ENCODE measurements at places on chromosomes 4 and X. TPM values are rescaled to one million over a fixed set of nuclear protein-coding genes. Genes with fewer than 3 reads are reported as not detected.

DNA sequence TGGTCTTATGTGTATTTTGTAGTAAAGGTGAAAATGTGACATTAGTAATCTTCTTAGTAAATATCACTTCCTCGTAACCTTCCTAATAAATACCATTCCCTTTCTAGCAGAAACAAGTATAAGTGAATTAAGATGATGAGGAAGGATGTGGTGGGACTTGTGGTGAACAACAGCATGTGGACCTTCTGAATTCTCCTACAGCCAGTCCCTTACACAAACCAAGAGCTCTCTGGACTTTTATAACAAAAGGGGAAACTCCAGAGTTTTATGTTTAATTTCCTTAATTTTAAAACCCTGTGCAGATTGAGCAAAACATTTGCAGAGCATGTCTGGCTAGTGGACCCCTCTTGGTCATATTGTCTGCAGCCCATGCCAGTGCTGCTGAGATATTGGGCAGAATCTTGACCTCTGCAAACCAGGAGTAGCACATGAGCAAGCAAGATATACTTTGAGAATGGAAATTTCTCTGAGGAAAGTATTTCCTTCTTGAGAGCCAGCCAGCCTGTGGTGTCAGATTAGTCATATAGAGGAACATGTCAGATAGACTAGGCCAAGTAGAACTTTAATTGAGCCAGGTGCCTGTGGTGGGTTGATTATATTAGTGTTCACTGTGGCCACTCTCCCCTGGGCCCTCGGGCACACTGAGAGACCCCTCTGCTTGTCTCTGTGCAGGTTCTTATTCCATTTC lies 328.2 kb downstream of the DKK2 start:
- no peaks in the 10 kb centered on the region for H3K36me3 ChIP-seq
- no peaks in the 10 kb centered on the region for H3K4me1 ChIP-seq
- peak; percentile 42 for DNase-seq
- H3K4me3 ChIP-seq = no peak overlapping the region

GRCh38 chr4:7924570-7924969 lies 15.1 kb downstream of the AFAP1 start:
- H3K27ac ChIP-seq = no peak overlapping the region
- H3K27me3 ChIP-seq = no peaks in the 10 kb centered on the region
- H3K4me3 ChIP-seq = no peak overlapping the region
- no peak for DNase-seq
- H3K36me3 ChIP-seq = no peaks in the 10 kb centered on the region

GRCh38 chr4:7285244-7286094 lies 93.1 kb downstream of the SORCS2 start:
- H3K4me1 ChIP-seq = no peaks in the 10 kb centered on the region
- no peak overlapping the region for H3K4me3 ChIP-seq
- peak; percentile 72 for DNase-seq
- no peaks in the 10 kb centered on the region for H3K36me3 ChIP-seq
- no peak overlapping the region for H3K27ac ChIP-seq

Gene MAGEA11
- not detected for total RNA-seq

GRCh38 chr4:148355442-148356123 lies 86.6 kb downstream of the NR3C2 start:
- no peak overlapping the region for H3K27ac ChIP-seq
- no peaks in the 10 kb centered on the region for H3K36me3 ChIP-seq
- peaks cover 5% of the 10 kb centered on the region for H3K4me1 ChIP-seq
- H3K27me3 ChIP-seq = no peaks in the 10 kb centered on the region

GRCh38 chrX:724256-724655 lies 93.7 kb downstream of the SHOX start:
- H3K27me3 ChIP-seq = no peaks in the 10 kb centered on the region
- no peak overlapping the region for H3K27ac ChIP-seq
- no peak overlapping the region for H3K4me3 ChIP-seq

Gene LIN54
- total RNA-seq = 7.1 TPM

GRCh38 chrX:42399632-42400024 lies 378.3 kb downstream of the PPP1R2C start:
- no peaks in the 10 kb centered on the region for H3K36me3 ChIP-seq
- H3K27ac ChIP-seq = no peak overlapping the region
- DNase-seq = no peak
- no peaks in the 10 kb centered on the region for H3K4me1 ChIP-seq

GRCh38 chr4:6468376-6468775 lies 4.0 kb downstream of the PPP2R2C start:
- H3K27me3 ChIP-seq = peaks cover 2% of the 10 kb centered on the region
- H3K4me1 ChIP-seq = no peaks in the 10 kb centered on the region
- no peak overlapping the region for H3K4me3 ChIP-seq
- DNase-seq = no peak

- H3K27me3 ChIP-seq = no peaks in the 10 kb centered on the region
- peaks cover 3% of the 10 kb centered on the region for H3K4me1 ChIP-seq
- H3K27ac ChIP-seq = no peak overlapping the region
- no peaks in the 10 kb centered on the region for H3K36me3 ChIP-seq
These were observed 68.8 kb downstream of the DDX60L start for GRCh38 chr4:168411318-168412150.

DNA sequence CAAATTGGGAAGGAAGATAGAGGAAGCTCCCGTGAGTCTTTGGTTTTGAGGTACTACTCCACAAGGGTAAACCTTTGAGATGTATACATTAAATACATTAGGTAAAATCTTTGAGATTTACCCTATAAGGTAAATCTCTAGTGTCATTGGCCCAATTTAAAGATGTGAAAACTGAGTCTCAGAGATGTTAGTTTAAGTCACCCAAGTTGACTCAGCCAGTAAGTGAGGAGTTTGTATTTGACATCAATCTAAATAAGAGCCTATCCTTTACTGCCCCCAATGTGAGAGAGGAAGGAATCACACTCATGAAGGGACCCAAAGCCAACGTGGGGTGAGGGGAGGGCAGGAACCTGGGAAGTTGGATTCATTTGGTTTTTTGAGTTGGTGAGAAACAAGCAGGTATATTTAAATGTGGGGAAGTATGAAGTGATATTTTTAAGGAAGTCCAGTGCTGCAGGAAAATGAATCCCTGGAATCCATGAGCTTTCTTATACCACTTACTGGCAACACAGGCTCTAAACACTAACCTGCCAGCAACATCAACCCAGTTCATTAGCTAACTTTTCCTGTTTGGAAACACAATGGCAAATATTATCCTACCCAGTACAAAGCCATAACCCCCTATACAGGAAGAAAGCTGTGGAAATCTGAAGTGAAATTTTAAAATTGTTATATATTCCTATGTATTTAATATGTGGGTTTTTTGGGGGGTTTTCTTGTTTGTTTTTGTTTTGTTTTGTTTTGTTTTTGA lies 55.3 kb downstream of the PALLD start:
- no peaks in the 10 kb centered on the region for H3K36me3 ChIP-seq
- H3K27me3 ChIP-seq = no peaks in the 10 kb centered on the region
- DNase-seq = no peak
- no peak overlapping the region for H3K4me3 ChIP-seq

GRCh38 chrX:37995428-37995827 lies 10.9 kb upstream of the SYTL5 start:
- H3K4me1 ChIP-seq = no peaks in the 10 kb centered on the region
- no peak for DNase-seq
- H3K27ac ChIP-seq = no peak overlapping the region
- no peaks in the 10 kb centered on the region for H3K27me3 ChIP-seq
- no peaks in the 10 kb centered on the region for H3K36me3 ChIP-seq
- no peak overlapping the region for H3K4me3 ChIP-seq

DNA sequence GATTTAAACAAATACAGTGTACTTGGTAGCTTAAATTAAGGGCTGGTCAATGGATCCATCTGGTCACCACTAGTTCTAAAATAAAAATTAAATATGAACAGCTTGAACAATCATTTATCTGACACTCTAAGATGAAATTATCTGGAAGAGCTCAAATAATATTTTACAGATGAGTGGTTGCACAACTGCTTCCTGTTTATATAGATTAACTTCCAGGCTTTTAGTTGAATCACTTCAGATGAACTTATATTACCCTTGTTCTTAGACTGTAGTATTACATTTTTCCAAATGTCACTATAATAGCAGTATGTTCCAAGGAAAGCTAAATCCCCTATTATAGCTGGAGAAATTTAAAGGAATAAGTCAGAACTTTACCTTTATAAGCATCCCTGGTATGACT lies 92.4 kb upstream of the SMIM10 start:
- no peak for DNase-seq
- no peaks in the 10 kb centered on the region for H3K36me3 ChIP-seq
- no peak overlapping the region for H3K4me3 ChIP-seq
- H3K27ac ChIP-seq = no peak overlapping the region
- no peaks in the 10 kb centered on the region for H3K27me3 ChIP-seq
- H3K4me1 ChIP-seq = no peaks in the 10 kb centered on the region

DNA sequence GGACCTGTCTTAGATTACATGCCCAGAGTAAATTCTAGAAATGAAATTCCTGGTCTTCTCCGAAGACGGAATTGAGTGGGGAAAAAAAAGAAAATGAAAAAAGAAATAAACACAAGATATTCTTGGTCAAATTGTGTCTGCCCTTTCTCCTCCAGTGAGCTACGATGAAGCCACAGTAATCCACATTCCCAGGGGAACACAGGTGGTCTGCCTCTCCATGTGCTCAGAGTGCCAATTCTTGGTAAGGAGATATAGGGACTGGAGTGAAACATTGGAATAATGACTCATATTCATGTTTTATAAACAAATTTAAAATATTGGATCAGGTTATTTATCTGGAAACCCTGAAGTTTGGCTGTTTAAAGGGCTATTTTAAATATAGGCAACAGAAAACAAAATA lies 54.2 kb upstream of the MGST2 start:
- no peak overlapping the region for H3K27ac ChIP-seq
- no peak for DNase-seq
- no peaks in the 10 kb centered on the region for H3K27me3 ChIP-seq
- no peaks in the 10 kb centered on the region for H3K4me1 ChIP-seq

Gene USP51
- 1.4 TPM for total RNA-seq

GRCh38 chrX:39016556-39016955 lies 215.3 kb downstream of the MID1IP1 start:
- H3K4me3 ChIP-seq = no peak overlapping the region
- no peaks in the 10 kb centered on the region for H3K27me3 ChIP-seq
- DNase-seq = no peak
- H3K27ac ChIP-seq = no peak overlapping the region
- H3K4me1 ChIP-seq = no peaks in the 10 kb centered on the region
- no peaks in the 10 kb centered on the region for H3K36me3 ChIP-seq

Gene MID2
- 23.3 TPM for total RNA-seq

DNA sequence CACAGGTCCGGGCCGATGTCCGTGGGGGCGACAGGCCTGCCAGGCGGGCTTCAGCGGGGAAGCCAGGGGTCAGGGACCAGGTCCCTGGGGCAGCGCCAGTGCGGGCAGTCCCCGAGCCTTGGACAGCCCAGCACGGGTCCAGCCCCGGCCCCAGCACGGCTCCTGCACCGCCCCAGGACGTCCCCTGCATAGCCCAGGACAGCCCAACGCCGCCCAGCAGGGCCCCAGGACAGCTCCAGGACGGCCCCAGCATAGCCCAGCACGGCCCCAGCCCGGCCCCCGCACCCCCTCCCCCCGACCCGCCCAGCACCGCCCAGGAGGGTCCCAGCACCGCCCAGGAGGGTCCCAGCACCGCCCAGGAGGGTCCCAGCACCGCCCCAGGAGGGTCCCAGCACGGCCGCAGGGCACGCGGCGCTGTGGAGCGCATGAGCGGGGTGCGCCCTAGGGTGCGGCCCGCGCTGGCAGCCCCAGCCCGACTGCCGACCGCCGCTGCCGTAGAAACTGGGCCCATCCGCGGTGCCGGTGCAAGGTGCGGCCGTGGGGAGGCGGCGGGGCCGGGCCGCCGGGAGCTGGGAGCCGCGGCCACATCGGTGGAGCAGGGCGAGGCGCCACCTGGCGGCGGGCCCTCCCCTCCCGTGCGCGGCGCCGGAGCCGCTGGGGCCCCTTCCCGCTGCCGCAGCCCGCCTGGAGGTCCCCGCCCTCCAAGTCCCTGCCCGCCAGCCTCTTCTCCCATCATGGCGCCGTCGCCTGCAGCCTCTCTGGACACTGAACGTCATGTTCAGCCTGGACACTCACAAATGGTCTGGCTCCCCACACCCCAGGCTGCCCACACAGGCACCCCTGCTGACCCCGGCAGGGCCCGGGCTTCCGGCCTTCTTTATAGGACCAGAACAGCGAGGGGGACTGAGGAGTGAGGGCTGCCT lies 106.8 kb upstream of the NKX1-1 start:
- H3K4me3 ChIP-seq = no peak overlapping the region
- no peak overlapping the region for H3K27ac ChIP-seq
- no peaks in the 10 kb centered on the region for H3K36me3 ChIP-seq
- H3K4me1 ChIP-seq = no peaks in the 10 kb centered on the region
- no peaks in the 10 kb centered on the region for H3K27me3 ChIP-seq

GRCh38 chr4:20297783-20298182 lies 46.1 kb downstream of the SLIT2 start:
- H3K36me3 ChIP-seq = no peaks in the 10 kb centered on the region
- H3K4me3 ChIP-seq = no peak overlapping the region
- H3K4me1 ChIP-seq = no peaks in the 10 kb centered on the region
- no peak overlapping the region for H3K27ac ChIP-seq
- no peaks in the 10 kb centered on the region for H3K27me3 ChIP-seq

DNA sequence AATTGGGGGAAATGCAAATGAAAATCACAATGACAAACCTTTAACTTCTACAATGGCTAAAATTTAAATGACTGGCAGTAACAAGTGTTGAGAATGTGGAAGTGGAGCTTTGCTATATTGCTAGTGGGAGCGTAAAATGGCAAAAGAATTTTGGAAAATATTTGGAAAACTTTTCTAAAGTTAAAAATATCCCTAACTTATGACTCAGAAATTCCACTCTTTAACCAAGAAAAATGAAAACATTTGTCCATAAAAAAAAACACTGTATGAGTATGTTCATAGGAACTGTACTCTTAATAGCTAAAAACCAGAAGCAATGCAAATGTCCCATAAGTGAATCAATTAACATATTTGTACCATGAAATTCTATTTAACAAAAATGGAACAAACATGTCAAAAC lies 3.6 kb downstream of the TBCK start:
- H3K4me1 ChIP-seq = no peaks in the 10 kb centered on the region
- H3K27ac ChIP-seq = no peak overlapping the region
- H3K36me3 ChIP-seq = no peaks in the 10 kb centered on the region
- DNase-seq = no peak

GRCh38 chrX:10685923-10686595 lies 65.7 kb upstream of the MID1 start:
- no peak overlapping the region for H3K27ac ChIP-seq
- H3K27me3 ChIP-seq = no peaks in the 10 kb centered on the region
- no peak overlapping the region for H3K4me3 ChIP-seq

- no peak for DNase-seq
- H3K27me3 ChIP-seq = no peaks in the 10 kb centered on the region
- H3K4me3 ChIP-seq = no peak overlapping the region
- H3K27ac ChIP-seq = no peak overlapping the region
- H3K36me3 ChIP-seq = no peaks in the 10 kb centered on the region
These were observed 93.9 kb upstream of the GPM6A start for GRCh38 chr4:175905925-175906324.

DNA sequence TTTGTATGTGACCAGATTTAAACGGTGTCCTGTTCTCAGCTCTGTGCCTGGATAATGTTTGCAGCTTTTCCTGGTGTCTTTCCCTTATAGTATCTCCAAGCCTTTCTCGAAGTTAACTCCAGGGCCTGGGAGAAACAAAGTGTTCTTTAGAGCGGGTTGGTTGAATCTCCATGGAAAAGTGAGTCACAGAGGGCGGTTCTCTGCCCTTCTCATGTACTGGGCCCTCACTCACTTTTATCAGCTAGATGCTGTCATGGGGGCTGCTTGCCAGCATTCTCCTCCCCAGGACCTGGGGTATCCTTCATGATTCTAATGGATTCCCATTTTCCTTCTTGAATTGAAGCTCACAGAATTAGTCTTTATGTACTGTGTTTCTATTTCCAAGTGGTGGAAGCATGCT lies 46.1 kb upstream of the MAGEC2 start:
- DNase-seq = no peak
- no peaks in the 10 kb centered on the region for H3K4me1 ChIP-seq
- no peaks in the 10 kb centered on the region for H3K27me3 ChIP-seq
- H3K36me3 ChIP-seq = no peaks in the 10 kb centered on the region
- H3K4me3 ChIP-seq = no peak overlapping the region
- no peak overlapping the region for H3K27ac ChIP-seq

Gene TNIP3
- 0.48 TPM for total RNA-seq
